Cortex of kidney (tissue), 1 donor: ENCODE measurements at places on chromosomes 5 and 9.

DNA sequence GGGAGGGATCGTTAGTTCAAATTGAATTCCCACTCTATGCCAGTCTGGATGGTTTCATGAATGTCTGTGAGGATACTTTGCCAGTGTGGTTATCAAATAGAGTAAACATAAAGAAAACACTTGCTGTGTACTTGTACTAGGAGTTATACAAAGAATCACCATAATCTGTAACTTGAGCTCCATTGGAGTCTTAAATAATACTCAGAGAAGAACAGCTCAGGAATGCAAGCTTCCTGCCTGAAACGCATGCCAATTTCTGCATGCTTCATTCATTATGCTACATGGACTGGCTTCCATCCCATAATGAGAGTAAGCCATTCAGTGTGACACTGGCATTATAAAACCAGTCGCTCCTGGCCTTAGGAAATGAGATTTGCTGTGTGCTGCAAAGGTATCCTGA is 351.4 kb downstream of the SEMA5A start:
- no peak for DNase-seq

GRCh38 chr5:93188876-93189485 is 392.0 kb downstream of the NR2F1-AS1 start:
- DNase-seq: no peak

DNA sequence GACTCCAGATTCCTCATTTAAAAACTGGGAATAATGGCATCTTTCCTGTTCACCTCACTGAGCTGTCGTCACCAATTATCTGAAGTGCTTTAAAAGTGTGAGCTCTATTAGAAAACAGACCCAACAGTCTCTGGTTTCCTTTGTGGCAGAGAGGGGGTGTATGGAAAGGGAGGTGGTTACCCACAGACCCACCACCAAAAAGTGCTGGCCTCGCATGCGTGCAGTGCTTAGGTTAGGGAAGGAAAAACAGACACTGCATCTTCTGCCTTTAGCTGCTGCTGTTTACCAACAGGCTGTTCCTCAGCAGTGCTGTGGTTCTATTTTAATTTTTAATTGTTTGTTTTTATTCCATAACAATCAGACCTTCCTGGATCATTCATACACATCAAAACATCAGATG is 249.6 kb downstream of the PIK3R1 start:
- no peak for DNase-seq

DNA sequence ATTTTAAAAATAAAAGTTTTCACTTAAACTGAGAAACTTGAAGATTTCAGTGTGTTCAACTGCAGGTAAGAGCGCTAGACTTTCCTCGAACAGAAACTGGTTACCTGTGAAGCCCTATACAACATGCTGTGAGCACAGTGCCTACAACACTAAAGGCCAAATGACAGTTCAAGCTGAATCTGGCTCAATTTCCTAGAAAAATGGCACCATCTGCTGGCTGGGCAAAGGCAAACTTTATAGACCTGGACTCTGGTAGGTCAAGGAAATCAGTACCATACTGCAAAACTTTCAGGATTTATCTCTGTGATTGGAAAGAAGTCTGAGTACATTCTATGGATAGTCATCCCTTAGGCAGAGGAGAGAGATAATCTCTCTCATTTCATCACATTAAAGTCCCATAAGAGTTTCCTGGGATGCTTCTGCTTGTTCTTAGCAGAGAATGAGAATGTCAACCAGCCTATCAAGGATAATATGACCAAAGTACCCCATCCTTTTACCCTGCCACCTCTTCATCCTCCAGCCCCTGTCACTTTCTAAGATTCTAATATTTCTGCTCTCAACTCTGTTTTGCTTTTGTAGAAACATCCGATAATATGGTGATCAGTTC is 31.8 kb upstream of the FOXB2 start:
- DNase-seq: no peak

- DNase-seq: no peak
Measured at GRCh38 chr5:173494446-173494845, 122.0 kb downstream of the BOD1 start.

- no peak for DNase-seq
Measured at GRCh38 chr9:134641173-134641989, at the start of gene COL5A1. Gene COL5A1, plus strand, starts transcription at chr9:134641803. Its CDS starts 385 bp downstream, at chr9:134642188.

DNA sequence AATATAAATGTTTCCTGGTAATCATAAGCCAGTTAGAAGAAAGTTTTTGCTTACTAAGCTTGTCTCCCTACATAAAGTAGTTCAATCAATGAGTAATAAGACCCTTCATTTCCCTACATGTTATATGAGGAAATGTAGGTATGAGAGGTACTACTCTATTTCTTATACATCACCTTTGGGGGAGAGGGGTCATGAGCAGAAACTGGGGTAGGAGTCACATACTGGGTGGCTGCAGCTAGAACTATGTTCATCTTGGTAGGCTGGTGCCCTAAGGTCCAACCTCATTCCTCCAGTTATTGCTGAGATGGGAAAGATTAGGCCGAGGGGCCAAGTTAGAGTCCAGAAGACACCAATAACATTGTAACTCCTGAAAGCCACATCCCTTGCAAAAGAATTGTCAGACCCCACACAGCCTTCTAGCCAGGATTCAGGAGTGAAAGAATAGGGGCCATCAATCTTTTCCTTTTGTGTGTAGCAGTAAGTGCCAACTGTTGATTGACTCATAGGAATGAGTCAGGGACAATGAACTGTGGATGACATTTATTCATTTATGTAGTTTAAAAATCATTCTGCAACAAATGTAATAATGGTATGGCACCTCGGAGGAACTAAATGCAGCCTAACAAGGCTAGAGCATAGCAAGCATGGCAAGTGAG is 21.6 kb upstream of the SREK1 start:
- DNase-seq: no peak

DNA sequence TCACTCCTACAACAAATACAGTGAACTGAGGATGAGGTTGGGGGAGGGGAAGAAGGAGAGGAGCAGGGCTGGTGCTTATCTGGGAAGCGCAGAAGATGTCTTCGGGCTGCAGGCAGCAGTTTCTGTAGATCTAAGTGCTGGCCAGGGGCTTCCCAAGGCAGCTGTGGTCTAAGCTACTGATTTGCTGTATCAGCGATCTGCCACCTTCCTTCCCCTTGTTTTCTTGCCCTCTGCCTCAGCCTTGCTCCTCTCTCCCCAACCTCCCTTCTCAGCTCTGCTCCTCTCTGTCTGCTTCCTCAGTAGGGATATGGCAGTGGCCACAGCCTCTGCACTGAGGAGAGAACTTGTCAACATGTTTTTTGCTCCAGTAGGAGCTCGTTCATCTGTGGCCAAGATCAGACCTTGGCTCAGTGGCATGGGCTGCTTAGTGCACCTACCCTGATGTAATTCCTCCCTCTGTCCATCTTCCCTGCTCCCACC is 42.8 kb upstream of the IL6ST start:
- DNase-seq: no peak

DNA sequence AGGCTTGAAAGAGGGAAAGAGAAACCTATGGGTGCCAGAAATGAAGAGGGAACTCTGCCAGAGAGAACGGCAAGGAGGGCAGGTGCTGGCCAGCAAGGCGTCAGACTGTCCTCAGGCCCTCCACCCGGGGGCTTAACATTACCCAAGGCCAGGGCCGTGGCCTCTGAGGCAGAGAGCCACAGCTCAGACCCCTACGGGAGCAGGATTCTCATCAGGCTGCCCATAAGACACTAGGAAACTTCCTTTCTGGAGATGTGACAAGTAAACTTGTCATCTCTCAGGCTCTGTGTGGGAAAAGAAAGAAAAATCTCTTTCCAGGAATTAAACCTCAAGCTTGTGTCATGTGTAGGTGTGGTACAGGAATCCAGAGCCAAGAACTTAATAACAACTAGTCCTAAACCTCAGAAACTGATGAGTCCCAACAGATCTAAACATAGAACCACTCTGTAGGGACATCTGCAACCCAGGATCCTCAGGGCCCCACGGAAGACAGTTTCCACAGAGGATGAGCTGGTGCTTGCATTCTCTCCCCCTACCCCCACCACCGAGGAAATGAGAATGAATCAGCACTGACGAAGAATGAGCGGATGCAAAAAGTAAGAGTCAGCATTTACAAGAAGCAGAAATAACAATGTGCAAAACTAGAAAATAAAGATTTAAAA is 74.3 kb downstream of the DCP2 start:
- no peak for DNase-seq

GRCh38 chr9:69085569-69086283 is 50.2 kb downstream of the FXN start:
- no peak for DNase-seq

- DNase-seq: no peak
Measured at GRCh38 chr5:128220841-128221240, 137.3 kb downstream of the SLC12A2 start.

DNA sequence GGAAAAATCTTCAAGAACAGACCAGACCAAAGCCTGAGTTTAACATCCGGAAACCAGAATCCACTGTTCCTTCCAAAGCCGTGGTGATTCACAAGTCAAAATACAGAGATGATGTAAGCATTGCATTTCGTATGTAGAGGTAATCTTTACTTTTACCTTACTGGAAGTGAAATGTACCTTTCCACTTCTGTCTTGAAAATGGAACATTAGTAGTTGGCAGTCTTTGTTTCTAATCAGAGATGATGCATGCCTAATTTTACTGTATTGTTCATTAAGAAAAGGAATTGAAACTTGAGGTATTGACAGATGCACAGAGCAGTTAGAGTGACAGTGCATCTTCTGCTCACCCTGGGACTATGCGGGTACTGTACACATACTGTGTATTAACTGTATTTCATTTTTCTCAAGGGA is 34.6 kb downstream of the HABP4 start:
- DNase-seq: no peak

GRCh38 chr5:43312699-43313034 is 545 bp downstream of the HMGCS1 start:
- DNase-seq: no peak
